Breast epithelium (tissue), 4 donors: ENCODE measurements at places on chromosomes 2 and 18.

DNA sequence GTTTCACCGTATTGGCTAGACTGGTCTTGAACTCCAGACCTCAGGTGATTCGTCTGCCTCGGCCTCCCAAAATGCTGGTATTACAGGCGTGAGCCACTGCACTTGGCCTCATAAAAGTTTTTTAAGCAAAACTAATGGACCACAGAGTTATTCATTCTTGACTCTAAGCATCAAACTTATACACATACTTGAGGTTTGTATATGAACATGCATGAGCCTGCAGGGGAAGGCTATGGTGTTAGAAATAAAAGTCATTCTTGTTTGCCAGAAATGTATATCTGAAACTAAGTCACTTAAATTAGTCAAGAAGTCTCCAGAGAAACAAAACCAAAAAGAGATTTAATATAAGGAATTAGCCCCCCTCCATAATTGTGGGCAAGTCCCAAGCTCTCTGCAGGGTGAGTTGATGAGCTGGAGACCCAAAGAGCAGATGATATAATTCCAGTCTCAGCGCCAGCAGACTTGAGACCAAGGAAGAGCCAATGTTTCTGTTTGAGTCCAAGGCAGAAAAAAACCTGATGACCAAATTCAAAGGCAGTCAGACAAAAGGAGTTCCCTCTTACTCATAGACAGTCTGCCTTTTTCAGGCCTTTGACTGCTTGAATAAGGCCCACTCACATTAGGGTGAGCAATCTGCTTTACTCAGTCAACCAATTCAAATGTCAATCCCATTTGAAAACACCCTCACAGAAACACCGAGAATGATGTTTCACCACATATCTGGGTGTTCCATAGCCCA is 69.0 kb upstream of the DSG1 start:
- DNase-seq, result no peak

- no peak for DNase-seq
These were observed 6.7 kb downstream of the RAMP1 start for GRCh38 chr2:237866101-237866621.

GRCh38 chr18:41771973-41772372 is 183.1 kb upstream of the PIK3C3 start:
- no peak for DNase-seq

DNA sequence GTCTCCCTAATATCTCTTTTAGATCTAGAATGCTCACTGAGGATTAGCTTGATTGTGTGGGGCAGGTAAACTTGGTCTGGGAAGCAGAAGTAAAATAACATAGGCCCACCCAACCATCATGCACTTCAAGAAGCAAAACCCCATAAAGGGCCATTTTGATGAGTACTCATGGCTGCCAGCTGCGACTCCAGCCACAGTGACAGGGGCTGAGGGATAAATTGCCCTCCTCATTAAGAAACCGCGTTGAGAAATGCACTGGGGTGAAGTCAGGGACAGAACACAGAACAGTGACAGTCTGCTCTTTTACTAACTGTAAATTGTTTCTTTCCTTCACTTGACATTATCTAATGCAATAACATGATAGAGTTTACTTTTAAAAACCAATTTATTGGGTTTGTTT is 60.2 kb downstream of the RND3 start:
- DNase-seq, result no peak

DNA sequence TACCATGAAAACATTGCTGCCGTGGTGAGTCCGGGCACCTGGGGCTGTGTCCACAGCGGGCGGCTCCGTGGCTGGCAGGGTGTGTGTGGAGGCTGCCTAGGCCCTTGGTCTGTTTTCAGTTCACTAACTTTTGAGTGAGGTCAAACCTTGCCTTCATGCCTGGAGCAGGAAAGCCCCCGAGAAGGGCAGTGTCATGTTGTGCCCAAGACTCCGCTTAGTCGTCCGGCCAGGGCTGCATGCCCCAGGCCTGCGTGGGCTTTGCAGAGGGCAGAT is 24.1 kb downstream of the MAL start:
- no peak for DNase-seq

- DNase-seq, result no peak
These were observed 37.6 kb downstream of the CRACDL start for GRCh38 chr2:98898423-98898841.

DNA sequence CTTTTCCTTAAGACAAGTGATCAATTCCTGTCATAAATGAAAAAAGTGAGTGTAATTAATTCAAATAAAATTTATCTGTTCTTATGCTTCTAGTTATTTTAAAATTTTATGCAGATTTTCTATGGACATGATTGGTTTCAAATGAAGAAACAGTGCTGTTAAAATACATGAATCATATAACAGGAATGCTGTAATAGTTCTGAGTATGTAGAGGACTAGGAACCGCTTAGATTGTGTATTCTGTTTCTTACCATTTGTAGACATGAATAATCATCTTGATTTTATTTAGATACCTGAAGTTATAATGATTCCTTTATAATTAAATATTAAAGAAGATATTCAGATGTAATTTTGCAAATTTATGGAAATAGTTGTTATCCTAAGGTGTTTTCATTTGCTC is 3.5 kb downstream of the ACTR2 start:
- no peak for DNase-seq

DNA sequence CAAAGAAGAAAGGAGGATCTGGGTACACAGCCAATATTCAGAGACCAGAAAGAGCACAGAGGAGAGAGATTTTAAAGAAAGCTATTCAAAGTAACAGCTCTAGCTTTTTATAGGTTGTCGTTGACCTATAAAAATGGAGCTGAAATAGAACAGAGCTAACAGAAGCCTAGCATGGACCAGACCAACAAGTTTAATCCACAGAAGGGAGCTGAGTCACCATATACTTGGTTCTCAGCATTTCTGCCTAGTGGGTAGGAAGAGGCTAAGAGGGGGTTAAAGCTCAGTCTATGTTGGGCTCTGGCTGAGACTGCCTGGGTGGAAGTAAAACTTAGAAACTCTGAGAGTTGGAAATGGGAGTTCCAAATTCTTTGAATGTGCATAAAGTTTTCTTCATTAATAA is 678.0 kb upstream of the CDH2 start:
- DNase-seq, result no peak

- DNase-seq, result no peak
These were observed 239.8 kb downstream of the XIRP2 start for GRCh38 chr2:167128130-167128529.

DNA sequence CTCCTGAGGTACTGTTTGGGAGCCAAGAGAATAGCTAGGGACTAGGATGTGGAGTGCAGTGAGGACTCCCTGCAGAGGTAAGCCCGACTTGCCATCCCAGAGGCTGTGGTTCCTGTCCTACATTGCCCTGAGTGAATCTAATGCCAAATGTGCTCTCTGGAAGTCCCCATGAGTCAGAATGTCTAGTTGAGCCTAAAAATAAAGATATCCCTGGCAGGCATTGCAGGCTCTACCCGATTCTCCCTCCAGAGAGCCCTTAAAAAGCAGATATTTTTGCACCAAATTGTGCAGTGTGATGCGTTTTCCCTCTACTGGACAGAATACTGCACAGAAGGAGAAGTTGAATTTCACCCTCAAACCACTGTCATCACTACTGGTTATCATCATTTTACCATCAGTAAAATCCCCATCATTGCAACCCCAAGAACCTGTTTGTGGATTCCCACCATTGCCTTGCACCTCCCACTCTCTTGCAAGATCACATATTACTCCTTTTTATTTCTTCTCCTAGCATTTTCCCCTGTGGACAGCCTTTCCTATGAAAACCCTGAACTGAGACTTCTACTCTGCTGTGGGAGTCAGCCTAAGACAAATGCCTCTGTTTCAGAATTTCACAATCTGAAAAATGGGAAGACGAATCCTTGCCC is 98.0 kb downstream of the MARCHF4 start:
- DNase-seq, result no peak

DNA sequence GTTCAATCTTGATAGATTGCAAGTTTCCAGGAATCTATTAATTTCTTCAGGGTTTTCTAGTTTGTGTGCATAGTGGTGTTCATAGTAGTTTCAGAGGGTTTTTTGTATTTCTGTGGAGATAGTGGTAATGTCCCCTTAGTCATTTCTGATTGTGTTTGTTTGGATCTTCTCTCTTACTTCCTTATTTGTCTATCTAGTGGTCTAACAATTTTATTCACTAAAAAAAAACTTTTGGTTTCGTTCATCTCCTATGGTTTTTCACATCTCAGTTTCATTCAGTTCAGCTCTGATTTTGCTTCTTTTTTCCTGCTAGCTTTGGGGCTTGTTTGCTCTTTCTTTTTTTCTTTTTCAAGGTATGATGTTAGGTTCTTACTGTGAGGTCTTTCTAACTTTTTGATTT is 94.5 kb downstream of the SNTG2 start:
- DNase-seq, result no peak

DNA sequence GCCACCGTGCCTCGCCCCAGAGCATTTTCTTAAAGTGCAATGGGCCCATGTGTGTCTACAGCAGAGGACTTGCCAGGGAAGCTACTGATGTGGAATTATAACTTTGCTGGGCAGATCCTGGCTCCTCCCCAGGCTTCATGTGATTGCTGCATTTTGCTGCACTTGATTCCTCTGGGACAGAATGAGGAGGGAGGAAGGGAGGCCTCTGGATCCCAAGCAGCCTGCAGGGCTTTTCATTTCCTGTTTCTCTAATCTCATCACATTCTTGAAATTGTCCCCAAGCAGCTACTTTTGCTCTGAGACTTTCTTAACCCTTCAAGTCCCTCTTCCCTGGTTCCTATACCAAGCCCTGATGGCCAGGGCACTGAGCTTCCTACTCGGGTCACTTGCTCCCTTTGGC is 134.4 kb upstream of the SEC11C start:
- DNase-seq, result peak; percentile 62

DNA sequence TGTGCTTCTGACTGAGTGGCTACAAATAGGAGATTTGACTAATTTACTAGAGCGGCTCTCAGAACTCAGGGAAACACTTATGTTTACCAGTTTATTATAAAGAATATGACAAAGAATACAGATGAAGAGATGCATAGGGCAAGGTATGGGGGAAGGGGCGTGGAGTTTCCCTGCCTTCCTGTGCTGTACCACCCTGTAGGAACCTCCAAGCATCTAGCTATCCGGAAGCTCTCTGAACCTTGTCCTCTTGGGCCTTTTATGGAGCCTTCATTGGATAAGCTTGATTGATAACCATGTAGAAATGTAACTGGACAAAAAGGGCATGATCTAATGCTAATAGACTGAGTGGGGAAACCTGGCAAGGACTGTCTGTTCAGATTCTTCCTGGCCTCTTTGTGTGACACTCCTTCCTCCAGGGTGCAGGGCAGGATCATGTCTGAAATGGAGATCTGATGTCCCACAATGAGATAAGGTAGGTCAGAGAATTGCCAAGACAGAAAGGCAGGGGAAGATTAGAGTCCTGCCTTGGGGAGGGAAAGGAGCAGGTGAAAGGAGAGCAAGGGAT is 101.8 kb upstream of the NPAS2 start:
- no peak for DNase-seq

- no peak for DNase-seq
These were observed 307.9 kb downstream of the SLC8A1 start for GRCh38 chr2:40144022-40144421.

GRCh38 chr2:168952424-168952823 is 51.3 kb downstream of the G6PC2 start:
- DNase-seq, result no peak

DNA sequence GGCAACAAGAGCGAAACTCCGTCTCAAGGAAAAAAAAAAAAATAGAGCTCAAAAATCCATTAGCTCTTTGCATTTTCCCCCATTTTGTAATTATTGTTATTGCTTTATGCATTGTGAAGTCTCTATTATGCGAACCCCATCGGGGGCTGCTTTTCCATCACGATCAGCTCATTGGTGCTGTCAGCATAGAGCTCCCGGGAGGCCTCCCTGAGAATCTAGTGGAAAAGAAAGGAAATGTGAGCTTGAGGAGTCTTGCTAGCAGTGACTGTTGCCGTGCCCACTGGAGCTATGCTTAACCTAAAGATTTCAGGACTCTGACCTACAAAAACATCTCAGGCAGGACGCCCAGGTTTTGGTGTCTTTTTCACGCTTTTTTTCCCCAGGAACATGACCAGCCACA is 102.6 kb upstream of the NDUFV2 start:
- DNase-seq, result no peak

DNA sequence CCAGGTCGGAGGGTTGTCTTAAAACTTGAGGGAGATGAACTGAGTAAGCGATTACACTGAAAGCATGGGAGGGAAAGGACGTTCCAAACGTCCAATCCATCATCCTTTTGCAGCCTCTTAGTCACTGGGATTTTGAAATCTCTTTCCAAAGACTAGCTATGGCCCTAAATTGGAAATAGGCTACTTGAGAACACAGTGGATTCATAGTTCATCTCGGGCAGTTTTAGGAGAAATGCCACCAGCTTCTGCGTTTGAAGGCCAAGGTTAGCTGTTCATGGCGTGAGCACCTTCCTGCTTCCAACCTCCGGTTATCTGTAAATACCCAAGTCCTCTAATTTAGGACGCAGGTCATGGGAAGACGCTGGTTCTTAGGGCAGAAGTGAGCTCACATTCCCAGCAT is 821 bp upstream of the EML6 start:
- no peak for DNase-seq

GRCh38 chr2:111202266-111203040 is 81.7 kb downstream of the BCL2L11 start:
- DNase-seq, result no peak

DNA sequence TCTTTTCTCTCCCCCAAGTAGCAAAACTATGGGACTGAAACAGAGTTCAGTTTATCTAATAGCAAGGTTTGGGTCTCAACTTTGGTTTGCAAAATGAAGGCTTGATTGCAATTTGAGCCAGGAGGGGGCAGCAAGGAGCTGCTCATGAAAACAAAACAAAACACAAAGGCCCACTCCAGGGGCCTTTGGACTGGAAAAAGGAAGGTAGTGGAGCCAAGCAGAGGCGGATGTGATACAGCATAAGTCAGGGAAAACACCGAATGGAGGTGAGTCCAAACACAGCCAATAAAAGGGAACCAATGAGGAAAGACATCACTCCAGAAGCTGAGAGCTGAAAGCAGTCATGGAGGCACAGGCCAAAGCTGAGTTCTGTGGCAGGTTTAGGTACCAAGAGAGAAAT is 799.7 kb upstream of the ACVR2A start:
- DNase-seq, result no peak

- peak; percentile 69 for DNase-seq
These were observed 8.5 kb downstream of the HES6 start for GRCh38 chr2:238231251-238231793.

- no peak for DNase-seq
These were observed 52.9 kb downstream of the SCG2 start for GRCh38 chr2:223549215-223549614.

GRCh38 chr2:172953970-172954852 is 121.4 kb upstream of the MAP3K20 start:
- DNase-seq, result no peak
